ENCODE measurements at places on chromosomes 2 and 18. TPM values are rescaled to one million over a fixed set of nuclear protein-coding genes. Genes with fewer than 3 reads are reported as not detected.

SERPINB5 gene
- polyA plus RNA-seq: not detected

GRCh38 chr18:39841482-39842365 lies 2113.3 kb upstream of the PIK3C3 start:
- no peaks in the 10 kb centered on the region for H3K36me3 ChIP-seq
- H3K4me3 ChIP-seq: no peak overlapping the region
- no peak overlapping the region for H3K27ac ChIP-seq
- H3K4me1 ChIP-seq: no peaks in the 10 kb centered on the region
- H3K27me3 ChIP-seq: no peaks in the 10 kb centered on the region

DNA sequence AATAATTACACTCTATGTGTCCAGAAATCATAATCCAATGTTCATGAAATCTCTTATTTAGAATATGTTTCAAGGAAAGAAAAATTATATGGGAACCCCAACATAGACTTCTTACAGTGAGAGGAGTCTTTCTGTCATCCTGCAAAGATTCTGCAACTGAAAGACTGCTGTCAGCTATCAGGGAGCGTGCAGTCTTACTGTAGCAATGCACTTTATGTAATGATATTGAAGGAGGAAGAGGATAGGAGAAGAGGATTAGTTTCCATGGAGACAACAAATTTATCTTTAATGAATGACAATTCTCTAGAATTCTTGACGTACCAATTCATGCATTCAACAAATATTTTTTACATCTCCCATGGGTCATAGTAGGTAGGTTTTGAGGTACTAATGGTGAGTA lies 61.3 kb upstream of the MYT1L start:
- H3K4me1 ChIP-seq: no peaks in the 10 kb centered on the region
- no peaks in the 10 kb centered on the region for H3K27me3 ChIP-seq
- no peaks in the 10 kb centered on the region for H3K36me3 ChIP-seq
- no peak for DNase-seq

GRCh38 chr2:47403609-47404193 lies 745 bp downstream of the MSH2 start:
- DNase-seq: no peak
- no peaks in the 10 kb centered on the region for H3K36me3 ChIP-seq
- H3K4me1 ChIP-seq: peaks cover 27% of the 10 kb centered on the region
- H3K4me3 ChIP-seq: peak overlapping the region; percentile 80
- no peaks in the 10 kb centered on the region for H3K27me3 ChIP-seq
- peak overlapping the region; percentile 66 for H3K27ac ChIP-seq

- no peak for DNase-seq
- no peak overlapping the region for H3K27ac ChIP-seq
- no peaks in the 10 kb centered on the region for H3K36me3 ChIP-seq
- H3K4me3 ChIP-seq: no peak overlapping the region
- no peaks in the 10 kb centered on the region for H3K27me3 ChIP-seq
Observed at GRCh38 chr2:147998203-147998602, 22.3 kb downstream of the ORC4 start.

DNA sequence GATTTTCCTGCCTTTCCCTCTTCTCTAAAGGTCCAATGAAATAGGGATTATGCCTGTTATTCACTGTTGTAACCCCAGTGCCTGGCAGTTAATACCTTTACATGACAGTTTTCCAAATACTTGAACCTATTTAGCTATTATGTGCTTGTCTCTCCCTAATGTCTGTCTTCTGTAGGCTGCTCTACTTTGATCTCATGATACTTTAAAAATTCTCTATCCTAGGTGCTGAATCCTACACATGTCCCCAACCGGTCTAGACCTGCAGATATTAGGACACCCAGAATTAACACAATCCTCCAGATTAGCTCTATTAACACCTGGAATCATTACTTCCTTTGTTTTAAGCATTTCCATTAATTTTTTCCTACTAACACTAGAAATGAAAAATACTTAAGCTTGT lies 7.3 kb downstream of the CEBPZ start:
- H3K4me3 ChIP-seq: no peak overlapping the region
- H3K4me1 ChIP-seq: peaks cover 35% of the 10 kb centered on the region
- DNase-seq: no peak
- peaks cover 43% of the 10 kb centered on the region for H3K36me3 ChIP-seq

- H3K36me3 ChIP-seq: no peaks in the 10 kb centered on the region
- H3K4me1 ChIP-seq: no peaks in the 10 kb centered on the region
- H3K27ac ChIP-seq: no peak overlapping the region
- DNase-seq: no peak
- H3K4me3 ChIP-seq: no peak overlapping the region
Observed at GRCh38 chr2:219726916-219727315, 99.5 kb downstream of the SLC4A3 start.

FHOD3 gene
- polyA plus RNA-seq: not detected

GRCh38 chr2:37512971-37513370 lies 158.5 kb downstream of the CDC42EP3 start:
- DNase-seq: no peak
- H3K36me3 ChIP-seq: no peaks in the 10 kb centered on the region
- H3K27me3 ChIP-seq: no peaks in the 10 kb centered on the region
- no peaks in the 10 kb centered on the region for H3K4me1 ChIP-seq

GRCh38 chr18:50507120-50507590 lies 52.7 kb upstream of the MAPK4 start:
- H3K36me3 ChIP-seq: no peaks in the 10 kb centered on the region
- H3K4me1 ChIP-seq: no peaks in the 10 kb centered on the region
- H3K27me3 ChIP-seq: no peaks in the 10 kb centered on the region
- no peak overlapping the region for H3K4me3 ChIP-seq
- DNase-seq: no peak

- no peaks in the 10 kb centered on the region for H3K27me3 ChIP-seq
- H3K4me1 ChIP-seq: no peaks in the 10 kb centered on the region
- H3K27ac ChIP-seq: no peak overlapping the region
- no peak overlapping the region for H3K4me3 ChIP-seq
- H3K36me3 ChIP-seq: no peaks in the 10 kb centered on the region
Observed at GRCh38 chr2:188604579-188604978, 312.9 kb downstream of the GULP1 start.

DNA sequence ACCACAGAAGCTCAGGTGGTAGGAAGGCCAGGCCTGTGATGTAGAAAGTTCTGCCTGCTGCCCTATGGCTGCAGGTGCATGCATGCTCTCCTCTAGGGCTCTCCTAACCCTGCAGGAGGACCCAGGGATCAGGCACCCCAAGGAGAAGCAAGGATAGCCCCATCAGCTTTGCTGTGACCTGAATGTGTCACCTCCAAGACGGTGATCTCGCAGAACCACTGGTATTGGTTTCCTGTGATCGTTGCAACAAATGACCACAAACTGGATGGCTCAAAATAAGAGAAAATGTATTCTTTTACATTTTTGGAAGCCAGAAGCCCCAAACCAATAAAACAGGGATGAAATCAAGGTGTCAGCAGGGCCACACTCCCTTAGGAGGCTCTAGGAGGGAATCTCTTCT lies 327.3 kb downstream of the BCL11A start:
- no peaks in the 10 kb centered on the region for H3K4me1 ChIP-seq
- H3K27me3 ChIP-seq: no peaks in the 10 kb centered on the region
- no peaks in the 10 kb centered on the region for H3K36me3 ChIP-seq
- DNase-seq: no peak

GRCh38 chr2:177592397-177592796 lies 199.8 kb downstream of the AGPS start:
- no peaks in the 10 kb centered on the region for H3K27me3 ChIP-seq
- DNase-seq: no peak
- H3K4me1 ChIP-seq: no peaks in the 10 kb centered on the region
- no peaks in the 10 kb centered on the region for H3K36me3 ChIP-seq
- no peak overlapping the region for H3K27ac ChIP-seq

G6PC2 gene
- polyA plus RNA-seq: not detected

SERPINB10 gene
- not detected for polyA plus RNA-seq

DNA sequence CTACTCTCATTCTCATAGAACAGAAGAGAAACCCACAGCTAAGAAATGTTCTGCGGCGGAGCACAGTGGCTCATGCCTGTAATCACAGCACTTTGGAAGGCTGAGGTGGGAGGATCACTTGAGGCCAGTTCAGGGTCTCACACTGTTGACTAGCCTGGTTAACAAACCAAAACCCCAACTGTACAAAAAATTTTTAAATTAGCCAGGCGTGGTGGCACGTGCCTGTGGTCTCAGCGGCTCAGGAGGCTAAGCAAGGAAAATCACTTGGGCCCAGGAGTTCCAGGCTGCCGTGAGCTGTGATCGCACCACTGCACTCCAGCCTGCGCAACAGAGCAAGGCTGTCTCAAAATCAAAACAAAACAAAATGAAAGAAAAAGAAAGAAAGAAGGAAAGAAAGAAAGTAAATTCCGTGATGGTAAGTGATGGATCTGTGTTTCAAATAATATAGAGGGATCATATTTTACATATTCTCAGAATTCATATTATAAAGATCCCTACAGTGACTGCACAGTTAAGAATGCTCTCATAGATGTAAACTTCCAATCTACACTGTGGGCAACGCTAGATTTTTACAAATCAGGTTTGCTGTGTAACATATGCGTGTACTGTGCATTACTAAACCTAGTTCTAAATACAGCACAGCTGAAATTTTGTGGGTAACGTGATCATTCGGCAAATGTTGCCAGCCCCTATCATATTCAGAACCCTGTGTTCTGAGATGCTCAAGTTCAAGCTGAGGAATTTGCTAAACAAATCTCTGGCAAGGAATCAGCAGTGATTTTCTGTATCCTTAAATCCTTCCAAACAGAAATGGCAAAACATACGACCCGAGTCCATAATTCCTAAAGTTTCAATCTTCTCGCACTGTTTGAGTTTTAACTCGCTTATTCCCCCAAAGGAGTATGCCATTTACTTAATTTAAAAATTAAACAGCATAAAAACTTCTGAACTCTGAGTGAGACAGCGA lies 1.2 kb upstream of the RAB12 start:
- peak overlapping the region; percentile 54 for H3K27ac ChIP-seq
- DNase-seq: no peak
- H3K4me1 ChIP-seq: peaks cover 35% of the 10 kb centered on the region
- peaks cover 4% of the 10 kb centered on the region for H3K27me3 ChIP-seq

DNA sequence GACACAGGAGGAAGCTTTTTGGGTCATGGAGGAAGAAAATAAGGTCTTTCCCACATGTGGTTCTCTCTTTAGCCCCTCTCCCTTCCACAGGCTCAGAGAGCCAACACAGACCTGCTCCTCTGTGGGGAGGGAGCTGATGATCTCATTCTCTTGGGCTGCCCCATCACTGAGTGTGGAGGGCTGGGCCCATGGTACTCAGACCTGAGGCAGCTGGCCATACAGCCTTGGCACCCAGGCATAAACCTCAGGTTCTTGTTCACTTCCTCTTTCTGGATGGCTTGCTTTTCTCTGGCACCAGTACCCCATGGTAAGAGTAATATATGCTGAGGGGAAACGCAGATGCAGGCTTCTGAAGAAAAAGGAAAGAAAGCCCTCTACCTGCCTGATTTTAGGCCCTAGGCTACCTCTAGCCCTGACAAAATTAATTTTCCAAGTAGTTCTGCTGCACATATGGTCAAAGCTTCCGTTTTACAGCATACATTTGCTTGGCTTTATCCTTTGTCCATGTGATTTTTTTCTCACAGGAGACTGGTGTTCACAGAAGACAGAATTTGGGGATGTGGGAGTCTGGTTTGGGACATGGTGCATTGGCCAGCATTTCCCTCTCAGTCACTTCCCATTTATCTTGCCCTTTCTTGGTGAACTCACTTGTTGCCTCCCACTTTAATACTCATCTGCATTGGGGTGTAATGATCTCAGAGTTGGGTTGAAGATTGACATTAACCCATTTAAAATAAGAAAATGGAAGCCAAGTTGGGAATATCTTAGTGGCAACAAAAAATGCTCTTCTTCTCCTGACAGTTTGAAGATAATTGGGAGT lies 11.1 kb downstream of the DHRS9 start:
- no peaks in the 10 kb centered on the region for H3K27me3 ChIP-seq
- H3K4me3 ChIP-seq: no peak overlapping the region
- H3K4me1 ChIP-seq: no peaks in the 10 kb centered on the region

PDCD1 gene
- 12.4 TPM for polyA plus RNA-seq

DNA sequence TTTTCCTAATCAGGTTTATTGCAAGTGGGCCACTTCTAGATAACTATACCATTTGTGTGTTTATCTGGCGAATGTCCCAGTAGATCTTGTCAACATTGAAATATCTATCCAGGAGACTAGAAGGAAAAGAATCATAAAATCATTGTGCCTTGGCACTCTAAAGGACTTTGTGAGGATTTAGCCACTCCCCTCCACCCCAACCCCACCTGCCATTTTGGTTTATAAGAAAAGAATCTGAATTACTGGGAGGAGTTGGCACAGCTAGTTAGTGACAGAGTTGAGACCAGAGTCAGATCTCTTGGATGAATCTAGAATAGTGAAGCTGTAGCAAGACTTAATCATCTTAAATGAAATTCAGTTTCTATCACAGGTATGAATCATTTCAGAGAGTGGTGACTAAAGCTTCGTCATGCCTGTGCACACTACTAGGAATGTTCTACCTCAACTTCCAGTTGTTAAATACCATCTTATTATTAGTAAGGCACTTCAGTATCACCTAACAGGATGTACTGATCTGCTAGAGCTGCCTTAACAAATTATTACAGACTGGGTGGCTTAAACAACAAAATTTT lies 212.7 kb upstream of the SLC14A2 start:
- no peaks in the 10 kb centered on the region for H3K27me3 ChIP-seq
- DNase-seq: no peak
- H3K4me3 ChIP-seq: no peak overlapping the region
- H3K36me3 ChIP-seq: no peaks in the 10 kb centered on the region
- H3K4me1 ChIP-seq: no peaks in the 10 kb centered on the region

GRCh38 chr2:141582213-141582612 lies 548.6 kb downstream of the LRP1B start:
- H3K27ac ChIP-seq: no peak overlapping the region
- no peak for DNase-seq
- no peak overlapping the region for H3K4me3 ChIP-seq
- H3K27me3 ChIP-seq: no peaks in the 10 kb centered on the region
- no peaks in the 10 kb centered on the region for H3K4me1 ChIP-seq
